Posterior vena cava (tissue), 2 donors: ENCODE measurements at places on chromosomes 1 and 21.

DNA sequence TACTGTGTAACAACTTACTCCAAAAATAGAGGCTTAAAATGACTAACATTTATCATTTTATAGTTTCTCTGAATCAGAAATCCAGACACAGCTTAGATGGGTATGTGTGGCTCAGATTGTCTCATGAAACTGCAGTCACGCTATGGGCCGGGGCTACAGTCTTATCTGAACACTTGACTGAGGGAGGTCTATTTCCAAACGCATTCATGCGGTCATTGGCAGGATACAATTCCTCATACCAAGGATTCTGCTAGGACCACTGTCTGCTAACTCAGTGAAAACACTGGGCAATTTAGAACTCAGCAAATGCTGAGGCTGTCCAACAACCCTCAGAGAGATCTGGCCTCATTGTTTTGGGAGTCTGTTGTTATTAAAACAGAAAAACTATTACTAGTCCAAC is 178.6 kb downstream of the TBX15 start:
- no peak for DNase-seq

DNA sequence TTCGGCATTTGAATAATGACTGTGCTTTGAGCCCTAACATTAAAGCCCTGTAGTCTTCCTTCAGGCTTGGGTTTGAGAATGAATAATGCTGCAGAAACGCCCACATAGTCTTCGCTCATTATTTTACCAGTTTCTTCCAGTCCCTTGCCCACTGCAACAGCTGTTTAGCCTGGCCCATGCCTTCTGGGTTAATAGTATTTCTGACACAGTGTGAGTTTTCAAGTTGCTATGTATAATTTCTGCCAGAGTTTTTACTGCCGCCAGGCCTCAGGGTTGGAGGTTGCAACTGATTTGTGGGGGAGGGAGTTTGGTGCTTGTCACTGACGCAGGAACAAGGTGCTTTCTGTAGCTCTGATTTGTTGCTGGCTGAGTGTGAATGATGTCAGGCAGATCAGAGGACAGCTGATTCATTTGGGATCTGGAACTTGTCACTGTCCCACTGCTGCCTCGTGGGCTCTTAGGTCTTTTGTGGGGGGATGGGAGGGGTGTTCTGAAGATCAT is 109.8 kb downstream of the MAST2 start:
- no peak for DNase-seq

DNA sequence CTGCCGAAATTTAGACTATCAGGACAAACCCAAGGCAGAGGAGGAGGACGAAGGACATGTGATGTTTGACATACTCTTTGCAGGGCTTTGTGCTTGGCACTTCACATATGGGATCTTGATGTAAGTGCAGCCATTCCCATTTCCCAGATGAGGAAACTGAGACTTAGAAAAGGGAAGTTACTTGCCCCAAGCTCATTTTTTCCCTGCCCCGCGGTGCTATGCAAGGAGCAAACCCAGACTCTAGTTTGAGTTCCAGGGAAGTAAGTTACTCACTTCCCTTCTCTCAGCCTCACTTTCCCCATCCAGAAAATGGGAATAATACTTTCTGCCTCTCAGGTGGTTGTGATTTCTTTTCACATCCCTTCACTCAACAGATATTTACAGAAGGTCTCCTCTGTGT is 4.5 kb upstream of the FOXO6 start:
- DNase-seq = peak; percentile 6

GRCh38 chr1:160399544-160400222 is 681 bp upstream of the VANGL2 start:
- no peak for DNase-seq
